ENCODE measurements at places on chromosomes 16 and 17. TPM values are rescaled to one million over a fixed set of nuclear protein-coding genes. Genes with fewer than 3 reads are reported as not detected.

The P2RX5 gene
- 3.7 TPM for polyA plus RNA-seq

The FAHD1 gene
- 20.6 TPM for polyA plus RNA-seq

GRCh38 chr16:68404736-68405345 lies 43.5 kb downstream of the SMPD3 start:
- DNase-seq, result peak; percentile 60

- DNase-seq, result no peak
These were observed 49.0 kb upstream of the DHX40 start for GRCh38 chr17:59516451-59516850.

- no peak for DNase-seq
These were observed 160.6 kb downstream of the CYB561 start for GRCh38 chr17:63285551-63285950.

GRCh38 chr16:3101018-3101840 lies 2.1 kb upstream of the ZSCAN10 start:
- DNase-seq, result peak; percentile 41

DNA sequence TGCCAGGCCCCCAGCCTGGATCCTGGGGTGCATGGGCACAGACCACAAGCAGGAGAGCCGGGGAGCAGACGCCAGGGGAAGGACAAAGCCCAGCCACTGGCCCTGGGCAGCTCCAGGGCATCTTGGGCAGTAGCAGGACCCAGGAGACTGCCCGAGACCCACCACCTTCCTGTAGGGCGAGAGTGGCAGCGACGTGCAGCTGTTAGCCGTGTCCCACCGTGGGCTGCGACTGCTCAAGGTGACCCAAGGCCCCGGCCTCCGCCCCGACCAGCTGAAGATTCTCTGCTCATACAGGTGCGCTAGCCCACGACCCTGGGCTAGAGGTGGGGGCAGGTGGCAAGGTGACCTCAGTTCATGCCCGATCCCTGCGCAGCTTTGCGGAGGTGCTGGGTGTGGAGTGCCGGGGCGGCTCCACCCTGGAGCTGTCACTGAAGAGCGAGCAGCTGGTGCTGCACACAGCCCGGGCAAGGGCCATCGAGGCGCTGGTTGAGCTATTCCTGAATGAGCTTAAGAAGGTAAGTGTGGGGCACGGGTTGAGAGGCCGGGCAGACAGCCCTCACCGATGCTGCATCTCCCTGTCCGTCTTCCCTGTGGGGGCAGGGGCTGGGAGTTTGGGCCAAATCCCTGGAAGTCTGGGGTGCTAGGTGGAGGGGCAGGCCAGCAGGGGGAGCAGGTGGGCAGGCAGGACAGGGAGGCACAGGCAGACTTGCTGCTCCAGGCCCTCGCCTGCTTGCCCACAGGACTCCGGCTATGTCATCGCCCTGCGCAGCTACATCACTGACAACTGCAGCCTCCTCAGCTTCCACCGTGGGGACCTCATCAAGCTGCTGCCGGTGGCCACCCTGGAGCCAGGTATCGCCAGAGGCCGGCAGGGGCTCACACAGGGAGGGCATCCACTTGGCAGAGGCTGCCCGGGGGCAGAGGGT lies 13.5 kb upstream of the SMIM5 start:
- no peak for DNase-seq

DNA sequence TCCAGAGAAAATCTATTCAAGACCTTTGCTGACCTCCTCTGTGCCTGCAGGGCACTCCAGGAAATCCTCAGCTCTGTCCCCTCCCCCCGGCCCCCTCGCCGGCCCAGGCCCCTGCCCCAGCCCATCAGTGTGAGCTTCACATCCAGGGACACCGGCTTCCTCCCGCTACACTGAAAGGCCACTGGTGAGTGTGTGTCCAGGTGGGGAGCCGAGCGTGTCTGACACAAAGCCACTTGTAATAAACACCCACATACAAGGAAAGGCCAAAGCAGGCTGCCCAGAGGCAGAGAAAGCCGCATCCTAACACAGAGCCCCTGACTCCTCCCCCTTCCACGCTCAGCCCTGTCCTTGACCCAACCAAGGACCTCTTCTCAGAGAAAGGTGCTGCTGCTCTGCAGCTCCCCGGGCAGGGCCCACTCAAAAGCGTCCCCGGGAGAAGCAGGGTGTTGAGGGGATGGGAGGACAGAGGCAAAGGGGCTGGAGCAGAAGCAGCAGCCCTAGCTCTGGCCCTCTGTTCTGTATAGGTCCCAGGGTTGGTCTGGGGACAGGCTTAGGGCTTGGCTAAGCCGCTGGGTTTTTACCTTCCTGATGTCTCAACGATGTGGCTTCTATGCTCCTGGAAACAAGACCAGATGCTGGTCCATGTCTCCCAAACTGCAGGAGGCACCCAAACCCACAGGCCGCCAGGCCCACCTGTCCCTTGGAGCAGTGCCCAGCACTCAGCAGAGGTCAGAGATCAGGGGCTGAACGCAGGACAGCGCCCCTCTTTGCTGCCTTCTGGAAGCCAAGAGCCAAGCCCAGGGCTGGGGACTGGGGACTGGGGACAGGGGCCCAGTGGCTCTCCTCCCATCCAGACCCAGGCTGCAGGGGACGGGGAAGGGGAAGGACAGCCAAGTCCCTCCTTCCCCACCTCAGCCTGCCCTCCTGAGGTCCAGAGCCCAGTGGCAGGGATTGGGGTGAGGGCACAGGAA lies 15.3 kb downstream of the MNT start:
- no peak for DNase-seq

DNA sequence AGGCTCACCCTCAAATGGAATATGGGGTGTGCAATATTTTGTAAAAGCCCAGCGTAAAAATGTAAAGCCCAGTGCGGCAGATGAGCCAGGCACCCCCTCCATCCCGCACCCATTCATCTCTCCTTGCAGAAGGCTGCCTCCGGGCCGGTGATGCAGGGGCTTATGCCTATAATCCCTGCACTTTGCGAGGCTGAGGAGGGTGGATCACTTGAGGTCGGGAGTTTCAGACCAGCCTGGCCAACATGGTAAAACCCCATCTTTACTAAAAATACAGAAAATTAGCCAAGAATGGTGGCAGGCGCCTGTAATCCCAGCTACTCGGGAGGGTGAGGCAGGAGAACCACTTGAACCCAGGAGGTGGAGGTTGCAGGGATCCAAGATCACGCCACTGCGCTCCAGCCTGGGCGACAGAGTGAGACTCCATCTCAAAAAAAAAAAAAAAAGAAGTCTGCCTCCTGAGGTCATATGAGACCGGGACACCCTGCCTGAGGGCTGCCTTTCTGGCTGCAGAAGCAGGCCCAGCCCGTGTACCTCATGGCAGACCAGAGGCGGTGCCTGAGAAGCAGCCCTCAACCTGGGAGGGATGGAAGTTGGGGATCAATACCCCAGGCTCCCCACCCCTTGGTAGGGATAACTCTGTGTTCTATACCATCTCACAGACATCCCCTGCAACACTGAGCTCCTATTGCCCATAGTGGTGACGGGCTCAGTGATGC lies 17.5 kb upstream of the ATP2C2 start:
- no peak for DNase-seq

GRCh38 chr16:69926241-69926640 lies 24.9 kb upstream of the CLEC18A start:
- no peak for DNase-seq

DNA sequence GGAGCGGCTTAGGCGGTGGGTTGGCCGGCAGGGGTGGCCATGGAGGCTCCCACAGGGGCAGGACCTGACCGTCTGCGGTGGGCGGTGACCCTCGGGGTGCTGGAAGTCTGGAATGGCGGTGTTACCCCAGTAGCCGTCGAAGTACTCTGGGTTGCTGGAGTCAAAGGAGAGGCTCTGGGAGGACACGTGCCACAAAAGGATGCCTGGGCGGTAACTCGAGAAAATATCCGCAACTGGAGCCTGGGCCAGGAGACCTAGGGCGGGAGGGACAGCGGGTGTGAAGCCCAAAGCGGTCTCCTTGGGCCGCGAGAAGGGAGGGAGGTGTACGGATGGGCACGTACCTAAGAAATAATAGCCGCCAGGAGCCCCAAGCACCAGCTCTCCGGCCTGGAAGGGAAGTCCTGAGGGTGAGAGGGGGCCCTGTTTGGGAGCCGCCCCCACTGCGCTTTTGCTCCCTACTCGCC lies 4.6 kb downstream of the ITGA2B start:
- DNase-seq, result no peak

DNA sequence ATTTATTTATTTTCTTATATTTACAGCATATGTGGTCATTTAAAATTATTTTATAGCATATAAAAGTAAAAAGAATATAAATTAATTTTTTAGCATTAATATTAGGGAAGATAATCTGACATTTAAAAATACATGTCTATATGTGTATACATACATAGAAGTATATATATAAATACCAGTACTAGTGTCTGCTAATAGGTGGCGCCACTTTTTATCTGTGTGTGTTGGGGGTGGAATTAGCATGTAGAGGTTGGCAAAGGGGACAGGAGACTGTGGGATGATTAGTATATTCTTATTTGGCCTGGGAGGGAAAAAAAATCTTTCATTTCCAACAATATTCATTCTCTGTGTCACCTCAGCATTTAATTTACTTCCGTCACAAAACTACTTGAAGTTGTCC lies 359.1 kb downstream of the WWOX start:
- no peak for DNase-seq

GRCh38 chr16:1991135-1991551 lies 1.4 kb downstream of the SYNGR3 start:
- no peak for DNase-seq

DNA sequence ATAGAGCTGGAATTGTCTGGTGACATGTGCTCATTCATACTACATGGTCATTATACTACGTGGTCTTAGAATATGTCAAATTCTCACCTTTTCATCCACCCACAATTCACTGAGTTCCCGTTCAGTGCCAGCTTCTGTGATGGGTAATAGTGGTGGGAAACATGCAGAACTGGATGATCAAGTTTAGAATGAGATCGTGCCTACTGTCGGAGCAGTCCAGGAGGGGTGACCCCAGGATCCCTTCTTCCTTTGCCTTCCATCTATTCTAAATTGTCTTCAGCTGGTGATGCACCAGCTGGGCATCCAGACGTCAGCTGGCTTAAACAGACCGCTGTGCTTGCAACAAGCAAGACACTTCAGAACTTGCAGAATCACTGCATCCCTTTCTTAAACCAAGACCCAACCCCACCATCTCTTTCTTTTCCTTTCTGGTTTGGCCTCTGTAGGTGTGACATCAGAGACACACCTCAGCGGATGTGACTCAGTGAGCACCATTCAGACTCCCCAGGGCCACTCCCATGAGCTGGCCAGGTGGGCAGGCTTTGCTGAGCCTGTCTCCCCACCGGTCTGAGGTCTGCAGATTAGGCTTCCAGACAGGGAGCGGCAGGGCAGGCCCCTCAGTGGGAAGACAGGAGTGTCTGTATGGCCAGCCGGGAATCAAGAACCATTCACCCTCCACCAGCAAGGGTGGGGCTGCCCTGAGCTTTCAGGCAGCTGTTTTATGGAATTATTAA lies 18.1 kb downstream of the C17orf100 start:
- DNase-seq, result no peak

DNA sequence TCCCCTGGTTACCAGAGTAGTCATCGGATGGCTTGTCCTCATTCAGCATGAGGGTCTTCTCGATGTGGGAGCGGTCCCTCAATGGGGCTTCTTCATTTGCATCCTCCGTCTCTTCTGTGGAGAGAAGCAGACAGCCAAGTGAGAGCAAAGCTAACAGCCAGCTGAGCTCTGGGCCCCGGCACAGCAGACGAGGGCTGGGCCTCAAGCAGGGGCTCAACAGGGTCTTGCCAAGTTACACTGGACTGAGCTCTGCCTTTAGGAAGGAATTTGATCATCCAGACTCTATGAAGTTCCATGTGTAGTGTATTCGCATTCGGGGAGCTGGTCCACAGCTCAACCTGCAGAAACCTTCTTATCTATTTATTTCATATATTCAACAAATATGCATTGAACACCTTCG lies 37.4 kb downstream of the SRL start:
- no peak for DNase-seq

- DNase-seq, result no peak
These were observed 18.7 kb downstream of the CTU2 start for GRCh38 chr16:88724855-88725555.

DNA sequence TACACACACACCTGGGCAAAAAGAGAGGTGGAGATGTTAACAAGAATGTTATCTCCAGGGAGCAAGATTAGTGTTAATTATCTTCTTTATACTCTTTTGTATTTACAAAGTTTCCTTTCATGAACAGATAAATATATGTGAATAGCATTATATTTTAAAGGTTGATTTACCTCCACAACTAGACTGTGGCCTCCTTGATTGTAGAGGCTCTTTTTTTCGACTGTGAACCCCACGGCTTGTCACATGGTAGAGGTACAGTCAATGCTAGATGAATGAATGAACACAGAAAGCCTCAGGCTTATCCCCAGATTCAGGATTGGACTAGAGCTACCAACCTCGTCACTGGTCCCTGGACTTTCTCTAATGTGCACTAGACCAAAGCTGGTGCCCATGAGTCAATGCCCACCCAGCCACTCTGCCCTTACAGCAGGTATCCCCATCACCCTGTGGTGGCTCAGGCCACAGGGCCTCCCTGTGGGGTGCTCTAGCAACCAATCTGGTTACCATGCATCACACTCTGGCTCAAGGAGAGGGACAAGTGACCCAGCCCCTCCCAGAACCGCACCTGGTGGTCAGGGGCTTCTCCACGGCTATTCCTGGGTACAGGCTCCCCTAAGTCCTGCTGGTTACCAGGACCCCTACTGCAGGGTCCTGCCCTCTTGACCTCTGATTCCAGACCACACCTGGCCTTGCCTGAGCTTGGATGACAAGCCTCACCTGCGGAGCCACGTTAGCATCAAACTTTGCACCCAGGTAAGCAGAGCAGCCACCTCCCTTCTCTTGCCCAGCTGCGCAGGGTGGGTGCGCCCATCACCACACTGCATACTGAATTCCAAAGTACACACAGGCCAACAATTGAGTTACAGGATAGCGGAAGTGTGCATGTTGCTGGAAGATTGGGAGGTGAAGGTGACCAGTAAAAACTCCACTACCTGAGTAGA lies 101.0 kb downstream of the CDYL2 start:
- DNase-seq, result no peak

DNA sequence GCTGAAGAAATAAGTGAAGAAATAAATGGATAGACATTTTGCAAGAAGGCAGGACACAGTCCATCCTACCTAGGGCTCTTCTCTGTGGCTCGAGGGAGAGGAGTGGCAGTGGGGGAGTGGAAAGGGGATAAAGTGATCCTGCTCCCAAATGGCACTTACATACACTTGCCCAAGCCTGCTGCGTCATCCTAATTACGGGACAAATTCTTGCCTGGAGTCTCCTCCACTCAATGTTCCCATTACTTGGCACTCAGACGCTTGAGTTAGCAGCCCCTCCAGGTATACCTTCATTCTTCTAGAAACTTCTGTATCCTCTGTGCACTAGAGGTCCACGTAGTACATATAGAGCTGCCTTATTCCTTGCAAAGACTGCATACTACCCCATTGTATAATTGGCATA lies 15.7 kb upstream of the MAP3K14 start:
- no peak for DNase-seq

DNA sequence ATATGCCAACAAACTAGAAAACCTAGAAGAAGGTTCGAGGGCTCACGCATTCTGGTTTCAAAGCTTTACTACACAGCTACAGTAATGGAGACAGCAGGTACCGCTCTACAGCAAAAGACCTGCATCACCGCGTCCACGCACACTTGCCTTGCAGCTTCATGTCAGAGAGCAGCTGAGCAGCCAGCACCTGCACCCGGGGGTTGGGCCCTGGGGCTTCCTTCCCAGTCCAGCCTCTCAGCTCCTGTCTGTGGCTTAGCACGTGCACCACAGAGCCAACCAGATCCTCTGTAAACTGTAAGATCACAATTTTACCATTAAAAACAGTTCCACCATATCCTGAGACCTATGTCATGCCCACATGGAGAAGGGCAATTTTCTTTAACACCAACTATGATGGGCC lies 15.3 kb downstream of the MEAK7 start:
- no peak for DNase-seq
